ENCODE measurements at places on chromosomes 4 and X. TPM values are rescaled to one million over a fixed set of nuclear protein-coding genes. Genes with fewer than 3 reads are reported as not detected.

FAM241A gene
- 1.1 TPM for total RNA-seq

SEC31A gene
- 86.9 TPM for total RNA-seq

DUX4 gene
- total RNA-seq = not detected

IQCM gene
- not detected for total RNA-seq

SLC34A2 gene
- not detected for total RNA-seq

ZIC3 gene
- not detected for total RNA-seq

SLC7A11 gene
- total RNA-seq = 27.5 TPM

MAGEA1 gene
- total RNA-seq = 0.15 TPM

PLXNB3 gene
- total RNA-seq = 4.2 TPM

UGT2B28 gene
- not detected for total RNA-seq

PFKFB1 gene
- total RNA-seq = 0.10 TPM

TCEAL6 gene
- total RNA-seq = not detected

FHDC1 gene
- 0.49 TPM for total RNA-seq

CCSER1 gene
- total RNA-seq = not detected

DDX53 gene
- total RNA-seq = not detected
